ENCODE measurements at places on chromosomes 6 and 20. TPM values are rescaled to one million over a fixed set of nuclear protein-coding genes. Genes with fewer than 3 reads are reported as not detected.

The GINS1 gene
- 2.9 TPM for polyA plus RNA-seq

DNA sequence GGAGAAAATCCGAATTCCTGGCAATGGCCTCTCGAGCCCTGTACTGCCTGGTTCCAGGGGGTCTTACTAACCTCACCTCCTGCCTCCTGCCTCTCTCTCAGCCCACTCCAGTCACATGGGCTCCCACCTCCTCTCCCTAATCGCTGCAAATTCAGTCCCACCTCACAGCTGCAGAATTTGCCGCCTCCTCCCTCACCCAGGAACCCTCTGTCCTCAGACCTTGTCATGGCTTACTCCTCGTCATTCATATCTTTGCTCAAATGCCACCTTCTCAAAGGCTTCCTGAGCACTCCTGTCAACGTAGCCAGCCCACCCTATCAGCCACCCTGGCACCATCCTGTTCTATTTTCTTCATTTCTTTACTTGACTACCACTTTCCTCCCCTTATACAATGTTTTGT is 89.0 kb downstream of the SLC2A10 start:
- DNase-seq: no peak

DNA sequence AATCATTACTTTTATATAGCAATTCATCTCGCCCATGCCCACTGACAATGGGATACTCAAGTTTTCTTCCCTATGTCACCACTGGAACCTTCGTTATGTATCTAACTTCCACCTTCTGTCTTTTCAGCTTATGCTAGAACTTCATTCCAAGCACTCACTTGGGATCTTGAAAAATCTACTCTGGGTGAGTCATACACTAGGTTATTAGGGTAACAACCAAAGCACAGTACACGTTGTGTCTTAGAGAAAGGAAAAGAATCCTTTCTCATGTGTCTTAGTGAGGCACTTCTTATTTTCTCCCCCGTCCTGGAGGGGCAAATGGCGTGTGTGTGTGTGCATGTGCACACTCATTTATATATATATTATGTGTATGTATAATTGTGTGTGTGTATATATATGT is 18.3 kb upstream of the FAM162B start:
- DNase-seq: no peak

The CTCFL gene
- 0.23 TPM for polyA plus RNA-seq

- DNase-seq: no peak
These were observed 161.4 kb downstream of the FOXC1 start for GRCh38 chr6:1770968-1771723.

The TSPO2 gene
- polyA plus RNA-seq: not detected
